ENCODE measurements at places on chromosomes 16 and 17.

- no peak for DNase-seq
These were observed 977 bp upstream of the CA10 start for GRCh38 chr17:52159246-52160135.

- DNase-seq, result no peak
These were observed 47.1 kb downstream of the ABCA8 start for GRCh38 chr17:68908045-68908444.

GRCh38 chr17:50129728-50130558 is at the start of gene SAMD14:
SAMD14 (minus strand) TSS chr17:50130160; CDS start chr17:50124959, 5,201 bp downstream.
- no peak for DNase-seq

- no peak for DNase-seq
These were observed 13.5 kb downstream of the KCTD2 start for GRCh38 chr17:75060434-75061054.

- no peak for DNase-seq
These were observed 2.0 kb downstream of the RHBDF2 start for GRCh38 chr17:76499267-76499667.

DNA sequence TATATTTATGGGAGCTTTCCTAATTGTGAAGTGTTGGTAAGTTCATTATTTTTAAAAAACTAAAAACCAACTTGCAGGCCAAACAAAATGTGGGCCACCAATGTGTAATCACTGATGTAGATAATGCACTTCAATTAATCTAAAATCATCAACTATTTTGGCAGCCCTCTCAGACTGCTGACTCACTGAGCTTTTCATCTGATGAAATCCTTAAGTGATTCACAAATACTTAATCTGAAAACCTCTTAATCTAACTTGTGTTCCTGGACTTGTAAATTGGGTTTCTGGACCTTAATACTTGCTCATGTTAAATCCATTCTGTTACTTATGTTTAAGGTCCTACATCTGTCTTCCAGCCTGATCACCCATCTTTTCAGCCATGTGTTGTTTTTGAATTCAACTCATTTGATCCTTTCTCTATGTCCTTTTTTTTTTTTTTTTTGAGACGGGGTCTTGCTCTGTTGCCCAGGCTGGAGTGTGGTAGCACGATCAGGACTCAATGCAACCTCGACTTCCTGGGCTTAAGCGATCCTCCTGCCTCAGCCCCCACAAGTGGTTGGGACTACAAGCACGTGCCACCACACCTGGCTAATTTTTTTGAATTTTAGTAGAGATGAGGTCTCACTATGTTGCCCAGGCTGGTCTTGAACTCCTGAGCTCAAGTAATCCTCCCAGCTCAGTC is 39.0 kb downstream of the PRKCB start:
- DNase-seq, result no peak

GRCh38 chr17:77471984-77472461 is 331.3 kb downstream of the SEC14L1 start:
- DNase-seq, result no peak

GRCh38 chr17:45841883-45842525 is 2.7 kb upstream of the SPPL2C start:
- no peak for DNase-seq

GRCh38 chr17:42347198-42347597 is 41.0 kb downstream of the STAT3 start:
- DNase-seq, result no peak

- DNase-seq, result no peak
These were observed 794 bp downstream of the TMEM235 start for GRCh38 chr17:78231991-78232858.

DNA sequence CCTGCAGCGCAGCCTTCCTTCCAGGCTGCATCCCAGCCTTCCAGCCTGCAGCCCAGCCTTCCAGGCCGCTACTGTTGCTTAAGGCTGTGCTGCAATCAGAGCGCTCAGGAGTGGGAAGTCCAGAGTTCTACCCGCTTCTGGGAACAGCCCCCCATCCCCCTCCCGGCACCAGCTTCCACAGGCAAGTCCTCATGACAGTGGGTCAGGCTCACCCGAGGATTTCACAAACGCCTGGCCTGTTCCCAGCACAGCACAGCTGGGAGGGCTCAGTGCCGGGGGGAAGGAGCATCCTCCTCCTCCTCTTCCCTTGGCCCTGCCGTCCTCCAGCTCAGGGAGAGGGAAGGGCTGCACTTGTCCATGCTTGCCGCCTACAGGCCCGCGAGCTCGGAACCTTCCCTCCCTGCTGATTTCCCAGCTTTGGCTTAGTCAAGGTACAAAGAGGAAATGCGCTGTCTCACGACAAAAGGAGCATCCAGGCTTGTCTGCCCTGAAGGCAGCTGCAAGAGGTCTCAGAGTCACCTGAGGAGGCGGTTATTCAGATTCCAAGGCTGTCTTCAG is 8.3 kb downstream of the SOCS3 start:
- DNase-seq, result no peak

Measured in activated gamma-delta T cell treated with anti-CD3 and anti-CD28 coated beads, Interleukin-2, amount 50 U/mL, for 16 hours (primary cell).